ENCODE measurements at places on chromosomes 5 and 9.
A peak's percentile ranks its signal among the peaks of the same experiment; 100 is the strongest.

- no peak for DNase-seq
Observed at GRCh38 chr9:8769153-8769552, 969.6 kb upstream of the DMAC1 start.

GRCh38 chr5:161306351-161306995, 240.1 kb downstream of the GABRB2 start:
- no peak for DNase-seq

- DNase-seq, result no peak
Observed at GRCh38 chr9:132035679-132036078, 44.0 kb downstream of the MED27 start.

- DNase-seq, result no peak
Observed at GRCh38 chr9:91834740-91835139, 115.3 kb downstream of the ROR2 start.

- DNase-seq, result no peak
Observed at GRCh38 chr9:120532475-120532874, 47.5 kb downstream of the CDK5RAP2 start.

GRCh38 chr9:99103901-99104458, 933 bp upstream of the TGFBR1 start:
- DNase-seq, result no peak

DNA sequence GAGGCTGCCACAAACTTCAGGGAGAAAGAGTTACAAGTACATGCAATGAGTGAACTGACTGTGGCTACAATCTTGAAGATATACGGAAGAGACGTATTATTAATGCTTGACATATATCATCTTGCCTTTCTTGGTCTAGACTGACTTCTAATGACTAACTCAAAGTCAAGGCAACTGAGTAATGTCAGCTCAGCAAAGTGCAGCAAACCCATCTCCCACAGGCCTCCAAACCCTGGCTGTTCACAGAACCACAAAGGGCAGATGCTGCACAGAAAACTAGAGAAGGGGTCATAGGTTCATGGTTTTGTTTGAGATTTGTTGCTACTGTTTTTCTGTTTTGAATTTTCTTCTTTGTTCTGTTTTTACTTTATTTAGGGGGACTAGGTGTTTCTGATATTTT, 21.0 kb downstream of the IL7R start:
- no peak for DNase-seq

GRCh38 chr9:26131886-26132285, 453.6 kb upstream of the TUSC1 start:
- DNase-seq, result no peak

GRCh38 chr5:113295111-113295539, 139.7 kb downstream of the TSSK1B start:
- no peak for DNase-seq

- no peak for DNase-seq
Observed at GRCh38 chr5:110612794-110613247, 113.7 kb downstream of the TMEM232 start.

DNA sequence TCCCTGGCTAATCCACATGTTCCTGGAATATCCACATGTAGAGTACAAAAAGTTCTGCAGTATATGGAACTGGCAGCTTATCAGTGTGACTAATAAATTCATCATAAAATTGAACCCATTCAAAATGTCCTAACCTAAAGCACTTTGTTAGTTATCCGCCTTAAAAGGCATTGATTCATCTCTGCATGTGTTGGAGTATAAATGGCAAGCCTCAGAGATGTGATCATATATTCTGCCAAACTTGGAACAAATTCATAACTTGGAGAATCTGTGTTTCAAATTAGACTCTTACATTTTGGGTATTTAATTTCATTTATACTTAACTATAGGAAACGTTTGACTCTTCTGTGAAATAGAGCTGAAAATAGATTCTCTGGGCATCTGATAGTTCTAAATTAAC, 25.2 kb upstream of the NREP start:
- DNase-seq, result no peak

DNA sequence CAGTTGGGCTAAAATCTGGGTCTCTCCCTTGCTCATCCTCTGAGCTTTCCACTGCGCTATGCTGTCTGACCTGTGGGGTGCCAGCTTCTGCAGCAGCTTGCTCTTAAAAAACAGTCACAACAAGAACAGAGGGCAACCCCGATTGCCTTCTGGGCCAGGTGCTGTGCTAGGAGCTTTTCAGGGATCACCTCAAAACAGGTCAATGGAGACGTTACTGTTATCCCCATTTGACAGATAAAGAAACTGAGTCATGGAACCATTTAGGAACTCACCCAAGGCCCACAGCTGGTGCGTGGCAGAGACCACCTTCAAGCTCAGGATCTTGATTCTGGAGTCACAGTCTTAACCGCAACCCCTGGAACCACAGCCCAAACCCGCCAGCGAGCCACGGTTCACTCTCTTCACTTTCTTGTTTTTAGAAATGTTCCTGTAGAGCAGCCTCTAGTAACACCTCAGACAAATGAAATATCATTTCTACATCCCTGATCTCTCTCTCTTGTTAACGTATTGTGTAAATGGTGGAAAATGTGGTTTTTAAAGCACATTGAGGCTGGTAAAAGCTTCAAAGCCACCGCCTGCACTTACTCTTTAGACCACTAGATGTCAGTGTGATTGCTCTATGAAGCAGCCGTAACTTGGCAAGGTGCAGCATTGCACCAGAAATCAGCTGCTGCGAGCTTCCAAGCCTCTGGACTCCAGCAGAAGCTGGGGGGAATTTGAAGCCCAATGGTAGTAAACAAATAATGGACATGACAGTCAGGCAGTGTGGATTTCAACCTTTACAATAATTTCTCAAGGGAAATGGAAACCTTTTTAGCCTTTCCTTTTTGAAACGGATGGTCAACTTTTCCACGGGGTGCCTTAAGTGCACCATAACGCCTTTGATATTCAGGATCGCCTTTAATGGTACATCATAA, 1.7 kb downstream of the FYB1 start:
- DNase-seq, result peak; percentile 70

- DNase-seq, result no peak
Observed at GRCh38 chr5:140265845-140266244, 37.1 kb downstream of the PFDN1 start.

- DNase-seq, result no peak
Observed at GRCh38 chr9:97808972-97809371, 44.1 kb upstream of the FOXE1 start.

All from stimulated activated naive CD4-positive, alpha-beta T cell treated with Interleukin-2 at 50 U/mL for 16 hours (primary cell).